ENCODE measurements at places on chromosomes 11 and 22.

DNA sequence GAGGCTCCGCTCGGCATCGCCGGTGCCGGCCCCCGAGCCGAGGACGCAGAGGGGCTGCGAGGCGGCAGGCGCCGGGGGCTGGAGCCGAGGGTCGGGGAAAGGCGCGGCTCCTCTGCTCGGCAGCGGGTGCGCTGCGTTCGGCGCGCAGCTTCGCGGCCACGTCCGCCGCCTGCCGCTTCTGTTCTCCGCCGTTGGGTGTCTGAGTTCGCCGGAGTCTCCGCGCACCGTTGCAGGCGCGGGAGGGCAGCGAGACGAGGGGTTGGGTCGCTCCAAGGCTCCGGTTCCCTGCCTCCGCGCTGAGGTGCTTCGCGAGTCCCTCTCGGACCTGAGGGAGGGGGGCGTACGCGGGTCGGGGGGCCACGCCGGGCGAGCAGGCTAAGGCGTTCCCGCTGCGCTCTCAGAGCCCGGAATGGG lies 347 bp downstream of the MN1 start:
- DNase-seq, result peak; percentile 4

GRCh38 chr22:32557444-32557843 lies 82.8 kb downstream of the FBXO7 start:
- no peak for DNase-seq

GRCh38 chr11:19365743-19366410 lies 125.1 kb upstream of the E2F8 start:
- DNase-seq, result no peak

DNA sequence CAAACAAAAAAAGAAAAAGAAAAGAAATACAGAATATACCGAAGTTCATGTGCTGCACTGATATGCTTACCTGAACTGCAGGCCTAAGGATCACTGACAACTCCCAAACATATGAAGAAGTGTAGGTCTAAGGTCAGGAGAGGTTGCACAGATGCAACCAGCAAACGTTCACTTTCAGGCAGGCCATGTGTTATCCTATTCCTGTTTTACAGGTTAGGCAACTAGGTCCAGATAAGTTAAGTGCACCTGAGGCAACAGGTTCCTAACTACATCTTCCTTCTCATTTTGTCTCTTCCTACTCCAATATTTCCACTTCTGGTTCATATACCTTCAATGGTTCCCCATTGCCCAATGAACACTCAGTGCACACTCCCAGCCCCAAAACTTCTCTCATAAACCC lies 15.1 kb downstream of the PI4KA start:
- no peak for DNase-seq

DNA sequence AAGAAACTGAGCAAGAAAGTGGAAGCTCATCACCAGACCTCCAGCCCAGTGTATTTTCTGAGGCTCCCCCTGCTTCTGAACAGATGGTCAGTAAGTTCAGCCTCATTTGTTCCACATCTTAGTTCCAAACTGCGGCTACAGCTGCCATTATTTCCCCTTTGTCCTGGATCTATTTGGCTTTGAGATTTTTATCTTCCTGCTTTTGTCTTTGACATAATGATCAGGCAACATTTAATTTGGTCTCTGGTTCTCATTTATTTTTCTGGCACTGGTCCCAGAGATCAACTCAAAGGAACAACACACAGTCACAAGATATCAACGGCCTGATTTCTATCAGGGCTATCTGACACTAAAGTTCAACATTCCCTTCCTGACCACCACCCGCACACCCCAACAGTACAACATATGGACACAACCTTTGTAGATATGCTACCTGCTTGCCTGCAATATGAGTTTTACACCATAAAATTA lies 137.5 kb downstream of the FAM76B start:
- no peak for DNase-seq

Measured in NCI-H345 (cell line).